ENCODE measurements at places on chromosomes 13 and 19.
A peak's percentile ranks its signal among the peaks of the same experiment; 100 is the strongest.

DNA sequence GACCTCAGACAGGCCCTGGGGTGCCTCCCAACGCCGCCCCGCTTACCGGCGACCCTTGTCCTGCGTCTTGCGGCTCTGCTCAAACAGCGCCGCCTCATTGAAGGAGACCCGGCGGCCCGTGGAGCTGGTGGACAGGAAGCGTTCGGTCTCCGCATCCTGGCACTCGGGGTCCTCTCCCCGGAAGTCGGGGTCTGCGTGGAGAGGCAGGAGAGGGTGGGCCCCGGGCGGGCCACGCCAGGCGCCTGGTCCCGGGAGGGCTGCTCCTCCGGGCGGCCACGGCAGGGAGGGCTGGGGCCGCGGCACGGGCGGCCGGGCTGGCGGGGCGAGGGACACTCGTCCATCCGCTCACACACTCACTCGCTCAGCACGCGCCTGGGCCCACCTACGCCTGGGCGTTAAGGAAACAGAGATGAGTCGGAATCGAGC is 2.8 kb downstream of the CBARP start:
- DNase-seq = no peak

DNA sequence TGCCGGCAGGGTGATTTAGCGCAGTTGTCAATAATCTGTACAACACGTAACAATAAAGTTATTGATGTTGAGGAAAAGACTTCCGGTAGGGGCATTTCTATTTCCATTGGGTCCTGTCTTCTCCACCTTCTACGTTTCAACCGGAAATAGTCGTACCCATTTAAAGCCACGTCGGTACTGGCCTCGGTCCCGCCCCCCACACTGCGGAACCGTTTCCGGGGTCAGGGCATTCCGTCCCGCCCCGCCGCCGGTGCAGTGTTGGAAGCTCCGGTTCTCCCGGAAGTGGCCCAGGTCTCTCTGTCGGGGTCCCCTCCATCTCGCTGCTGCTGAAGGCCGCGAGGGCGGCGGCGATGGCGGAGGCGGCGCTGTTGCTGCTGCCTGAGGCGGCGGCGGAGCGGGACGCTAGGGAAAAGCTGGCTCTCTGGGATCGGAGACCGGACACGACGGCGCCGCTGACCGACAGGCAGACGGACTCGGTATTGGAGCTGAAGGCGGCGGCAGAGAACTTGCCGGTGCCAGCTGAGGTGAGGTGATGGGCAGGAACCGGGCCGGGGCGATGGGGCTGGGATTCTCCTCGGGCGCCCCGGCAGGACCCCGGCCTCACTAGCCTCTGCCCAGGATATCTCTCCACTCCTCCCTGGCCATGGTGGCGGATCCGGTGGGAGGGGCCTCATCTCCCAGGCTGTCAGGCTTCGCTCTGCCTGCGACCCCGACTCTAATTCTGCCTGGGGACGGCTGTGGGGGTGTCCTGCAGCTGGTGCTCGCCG is at the start of gene COG3:
COG3 (plus strand) TSS at position 253 of the 767 bp plus-strand sequence; CDS start at position 351, 98 bp downstream.
- DNase-seq = peak; percentile 17

DNA sequence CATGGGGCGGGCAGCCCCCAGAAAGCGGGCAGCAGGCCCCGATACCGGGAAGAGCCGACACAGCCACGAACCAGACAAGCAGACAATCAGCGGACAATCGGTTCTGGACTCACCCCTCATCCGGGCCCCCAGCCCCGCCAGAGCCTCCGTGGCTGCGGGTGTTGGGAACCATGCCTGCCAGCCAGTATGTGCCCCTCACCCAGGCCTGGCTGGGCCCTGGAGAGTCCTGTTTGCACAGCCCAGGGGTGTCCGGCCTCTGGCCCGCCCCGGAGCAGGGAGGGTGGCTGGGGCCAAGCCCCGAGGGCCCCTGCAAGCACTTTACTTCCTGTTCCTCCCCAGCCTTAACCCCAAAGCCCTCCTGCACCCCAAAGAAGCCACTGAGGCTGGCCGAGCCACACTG is 7.8 kb downstream of the PODNL1 start:
- no peak for DNase-seq

- DNase-seq = no peak
These were observed 4.5 kb downstream of the ABHD17A start for GRCh38 chr19:1880611-1881392.

DNA sequence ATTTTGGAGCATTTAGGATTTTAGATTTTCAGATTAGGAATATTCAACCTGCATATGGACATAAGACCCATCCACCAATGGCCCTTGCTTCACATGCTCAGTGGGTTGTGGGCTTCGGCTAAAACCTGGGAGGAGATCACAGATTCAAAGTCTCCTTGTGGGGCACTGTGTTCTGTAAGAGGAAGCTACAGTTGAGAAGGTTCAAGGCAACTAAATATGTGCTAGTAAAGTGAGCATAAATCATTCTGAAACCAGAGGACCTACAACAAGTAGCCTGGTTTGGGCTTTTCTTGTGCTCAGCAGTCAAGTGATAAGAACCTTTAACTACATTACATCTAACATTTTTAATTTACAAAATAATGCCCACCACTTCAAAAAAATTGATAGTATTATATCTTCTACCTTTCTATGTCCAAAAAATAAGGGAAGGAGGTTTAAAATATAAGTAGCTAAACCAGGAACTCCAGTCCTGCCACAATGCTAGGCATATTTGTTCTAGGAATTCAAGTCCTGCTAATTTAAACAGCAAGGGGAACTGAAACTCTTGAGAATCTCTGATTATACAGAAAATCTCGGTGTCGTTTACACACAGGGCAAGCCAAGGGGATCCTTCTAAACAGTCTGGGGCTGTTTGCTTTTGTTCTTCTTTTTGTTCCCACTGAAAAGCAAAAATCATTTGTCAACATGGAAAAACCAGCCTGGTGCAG is 36.6 kb downstream of the FOXO1 start:
- DNase-seq = no peak

GRCh38 chr19:12802267-12803106 is 618 bp downstream of the THSD8 start:
- no peak for DNase-seq

DNA sequence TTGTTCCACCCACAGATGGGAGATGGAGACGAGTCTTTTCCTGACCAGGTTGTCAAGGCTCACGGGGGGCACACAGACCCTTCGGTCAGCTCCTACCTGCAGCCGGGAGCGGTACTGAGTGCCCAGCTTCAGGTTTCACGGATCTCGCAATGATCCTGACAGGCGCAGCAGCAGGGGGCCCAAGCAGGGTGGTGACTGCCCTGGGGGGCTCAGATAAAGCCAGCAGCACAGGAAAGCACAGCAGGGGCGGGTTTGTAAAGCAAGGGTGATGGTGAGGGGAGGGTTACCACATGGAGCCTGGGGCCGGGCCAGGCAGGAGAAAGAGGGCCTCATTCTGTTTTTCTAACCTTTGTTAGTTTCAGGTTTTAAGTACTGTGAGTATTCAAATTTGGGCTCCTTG is 41.7 kb upstream of the ATP11A start:
- DNase-seq = no peak

GRCh38 chr13:38862443-38862842 is 128.2 kb downstream of the STOML3 start:
- no peak for DNase-seq

DNA sequence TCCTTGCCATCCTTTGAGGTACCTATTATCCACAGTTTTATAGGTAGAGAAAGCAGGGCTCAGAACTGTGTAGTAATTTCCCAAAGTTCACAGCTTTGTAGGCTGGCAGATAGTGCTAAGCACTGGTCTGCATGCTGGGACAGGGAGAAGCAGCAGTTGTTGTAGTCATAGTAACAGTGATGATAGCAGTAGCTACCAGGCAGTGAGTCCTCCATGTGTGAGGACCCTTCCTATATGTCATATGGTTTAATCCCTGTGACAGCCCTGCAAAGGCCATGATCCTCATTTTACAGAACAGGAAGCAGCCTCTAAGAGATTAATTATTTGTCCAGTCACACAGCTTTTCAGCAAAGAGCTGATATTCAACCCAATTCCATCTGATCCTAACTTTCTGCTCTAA is 21.0 kb downstream of the SERP2 start:
- DNase-seq = no peak

DNA sequence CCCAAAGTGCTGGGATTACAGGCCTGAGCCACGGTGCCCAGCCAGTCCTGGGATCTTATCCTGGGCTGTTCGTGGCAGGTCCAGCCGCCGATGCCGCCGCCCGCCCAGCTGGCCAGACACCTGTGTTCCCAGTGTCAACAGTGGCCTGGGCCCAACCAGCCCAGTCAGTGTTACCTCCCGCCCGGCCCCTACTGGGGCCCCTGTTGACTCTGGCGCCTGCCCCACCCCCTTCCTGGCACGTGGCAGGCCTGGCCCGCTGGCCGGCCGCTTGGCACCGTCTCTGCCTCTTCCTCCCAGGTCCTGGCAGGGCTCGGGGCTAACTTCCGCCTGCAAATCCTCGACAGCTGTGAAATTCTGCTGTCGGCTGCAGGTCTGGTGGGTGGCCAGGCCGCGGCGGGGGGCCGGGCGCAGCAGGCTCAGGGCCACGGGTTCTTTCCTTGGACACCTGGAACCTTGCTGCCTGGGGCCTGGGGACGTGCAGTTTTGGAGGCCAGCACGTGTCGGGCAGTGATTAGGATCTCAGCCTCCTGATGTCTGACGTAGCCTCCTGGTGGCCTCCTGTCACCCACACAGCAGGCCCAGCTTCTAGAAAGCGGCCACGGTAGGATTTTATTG is 9.1 kb downstream of the ARID3A start:
- no peak for DNase-seq

DNA sequence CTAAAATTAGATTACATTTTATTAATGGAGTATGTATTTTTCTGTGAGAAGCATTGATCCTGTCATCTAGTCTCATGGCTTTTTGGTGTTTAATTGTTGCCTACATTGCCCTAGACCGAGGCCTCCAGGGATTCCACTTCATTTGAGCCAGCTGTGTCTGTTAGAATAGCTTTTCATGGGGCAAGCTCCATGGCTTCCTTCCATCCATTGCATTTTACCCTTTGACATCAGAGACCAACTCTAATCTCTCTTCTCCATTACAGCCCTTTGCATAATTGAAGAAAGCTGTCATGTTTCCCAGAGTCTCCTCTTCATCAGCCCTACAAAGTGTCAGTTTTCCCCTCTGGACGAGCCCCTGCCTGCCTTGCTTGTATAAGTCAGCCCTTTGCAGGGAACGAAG is 70.6 kb downstream of the MTUS2 start:
- DNase-seq = no peak

- DNase-seq = no peak
These were observed 2.3 kb downstream of the KISS1R start for GRCh38 chr19:919199-920050.

DNA sequence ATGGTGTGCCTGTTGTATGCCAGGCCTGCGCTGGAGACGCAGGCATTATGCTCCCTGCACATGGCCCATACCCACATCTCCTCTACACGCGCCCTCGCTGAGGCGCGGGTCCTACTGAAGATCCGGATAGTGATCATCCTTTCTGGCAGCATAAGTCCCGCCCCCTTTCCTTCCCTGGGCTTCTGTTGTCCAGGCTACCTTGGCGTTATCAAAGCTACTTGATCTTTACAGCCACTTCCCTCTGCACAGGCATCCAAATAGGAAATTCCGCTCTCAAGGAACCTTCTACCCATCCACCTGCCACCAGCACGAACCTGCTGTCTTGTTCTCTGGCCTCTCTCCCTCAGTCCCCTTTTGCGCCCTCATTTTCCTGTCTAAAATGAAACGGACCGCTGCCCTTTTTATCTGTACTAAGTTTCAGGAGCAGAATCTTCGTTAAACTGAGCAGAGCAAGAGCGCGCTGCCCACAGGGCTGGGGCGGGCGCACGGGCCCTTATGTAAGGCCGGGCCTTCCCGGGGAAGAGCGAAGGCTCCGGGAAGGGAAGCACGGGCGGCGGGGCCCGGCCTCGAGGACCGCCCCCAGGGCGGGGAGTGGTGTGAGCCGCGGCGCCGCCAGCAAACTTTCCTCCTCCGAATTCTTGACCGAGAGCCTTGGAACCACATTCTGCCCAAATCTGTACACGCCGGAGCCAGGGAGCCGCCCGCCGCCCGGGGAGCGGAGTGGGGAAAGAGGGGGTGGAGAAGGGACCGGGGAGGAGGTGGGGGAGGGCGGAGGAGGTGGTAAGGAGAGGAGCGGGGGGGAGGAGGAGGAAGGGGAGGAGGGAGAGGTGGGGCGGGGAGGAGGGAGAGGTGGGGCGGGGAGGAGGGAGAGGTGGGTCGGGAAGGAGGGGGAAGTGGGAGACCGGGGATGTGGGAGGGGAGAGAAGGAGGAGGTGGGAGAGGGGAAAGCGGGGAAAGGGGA is 920 bp upstream of the UBE2L5 start:
- DNase-seq = no peak

All from NCI-H1048 (cell line).